ENCODE measurements at places on chromosomes 7 and 10.

DNA sequence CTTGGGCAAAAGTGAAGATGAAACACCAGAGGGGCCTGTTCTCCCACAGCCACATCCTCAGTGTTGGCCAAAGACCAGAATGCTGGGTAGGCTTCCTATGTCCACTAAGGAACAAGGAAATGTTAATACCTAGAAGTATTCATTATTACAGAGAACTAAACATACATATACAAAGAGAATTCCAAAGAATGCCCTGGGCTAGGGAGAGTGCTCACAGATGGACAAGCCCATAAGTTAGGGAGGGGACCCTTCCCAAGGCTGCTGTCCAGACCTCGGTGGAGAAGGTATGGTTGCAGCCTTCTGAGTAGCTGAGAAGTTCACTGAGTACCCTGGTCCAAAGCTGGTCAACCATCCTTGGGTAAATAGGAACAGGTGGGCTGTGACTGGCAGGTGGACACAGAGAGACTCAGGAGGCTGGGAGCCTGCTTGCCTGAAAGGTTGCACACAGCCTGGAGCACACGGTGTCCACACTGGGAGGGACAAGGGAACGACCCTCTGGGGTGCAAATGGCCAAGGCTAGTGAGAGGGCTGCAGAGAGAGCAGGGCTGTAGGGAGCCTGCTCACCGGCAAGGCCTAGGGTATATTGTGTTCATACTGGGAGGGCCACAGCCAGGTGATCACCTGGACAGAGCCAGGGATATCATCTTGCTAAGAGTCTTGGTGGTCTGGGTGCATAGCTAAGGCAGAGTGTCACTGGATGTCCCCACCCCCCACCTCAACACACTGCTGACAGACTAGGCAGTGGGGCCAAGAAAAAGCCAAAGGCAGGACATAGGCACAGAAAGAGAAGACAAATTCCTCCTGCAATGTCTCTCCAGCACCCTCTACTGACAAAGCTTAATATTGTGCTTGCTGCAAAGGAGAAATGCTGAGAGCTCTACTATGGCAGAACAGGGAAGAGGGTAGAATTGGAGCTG lies 40.3 kb downstream of the CPVL start:
- no peak for DNase-seq

GRCh38 chr7:155229548-155230168 lies 68.0 kb upstream of the INSIG1 start:
- DNase-seq: no peak

DNA sequence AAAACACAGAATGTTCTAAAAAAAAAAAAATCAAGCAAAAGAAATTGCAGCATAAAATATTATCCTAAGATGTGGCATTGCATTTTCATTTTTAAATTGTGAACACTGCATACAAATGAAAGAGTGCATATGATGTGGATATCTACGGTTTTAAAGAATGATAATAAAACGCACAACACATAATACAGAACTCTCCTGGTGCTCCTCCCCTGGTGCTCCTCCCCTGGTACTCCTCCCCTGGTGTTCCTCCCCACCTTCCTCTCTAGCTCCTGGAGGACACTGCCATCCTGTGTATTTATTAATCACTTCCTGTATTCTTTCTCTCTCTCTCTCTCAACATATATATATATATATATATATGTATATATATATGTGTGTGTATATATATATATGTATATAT lies 100.1 kb downstream of the SLC37A3 start:
- DNase-seq: no peak

- DNase-seq: no peak
Measured at GRCh38 chr7:82317257-82317721, 126.3 kb downstream of the CACNA2D1 start.

DNA sequence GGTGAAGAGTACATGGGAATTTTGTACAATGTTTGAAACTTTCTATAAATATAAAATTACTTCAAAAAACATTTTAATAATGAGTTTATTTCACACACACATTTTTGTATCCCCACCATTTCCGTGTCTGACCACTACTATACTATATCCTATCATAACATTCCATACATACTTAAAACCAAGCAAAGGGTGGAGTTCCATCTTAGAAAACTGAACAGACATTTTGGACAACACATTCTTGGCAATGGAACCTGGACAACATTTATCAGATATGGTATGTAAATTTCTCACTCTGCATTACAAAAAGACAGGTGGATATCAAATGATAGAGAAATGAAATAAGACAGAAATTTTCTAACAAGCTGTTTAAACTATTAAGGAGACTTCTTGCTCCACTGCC lies 168.9 kb downstream of the TWIST1 start:
- no peak for DNase-seq

DNA sequence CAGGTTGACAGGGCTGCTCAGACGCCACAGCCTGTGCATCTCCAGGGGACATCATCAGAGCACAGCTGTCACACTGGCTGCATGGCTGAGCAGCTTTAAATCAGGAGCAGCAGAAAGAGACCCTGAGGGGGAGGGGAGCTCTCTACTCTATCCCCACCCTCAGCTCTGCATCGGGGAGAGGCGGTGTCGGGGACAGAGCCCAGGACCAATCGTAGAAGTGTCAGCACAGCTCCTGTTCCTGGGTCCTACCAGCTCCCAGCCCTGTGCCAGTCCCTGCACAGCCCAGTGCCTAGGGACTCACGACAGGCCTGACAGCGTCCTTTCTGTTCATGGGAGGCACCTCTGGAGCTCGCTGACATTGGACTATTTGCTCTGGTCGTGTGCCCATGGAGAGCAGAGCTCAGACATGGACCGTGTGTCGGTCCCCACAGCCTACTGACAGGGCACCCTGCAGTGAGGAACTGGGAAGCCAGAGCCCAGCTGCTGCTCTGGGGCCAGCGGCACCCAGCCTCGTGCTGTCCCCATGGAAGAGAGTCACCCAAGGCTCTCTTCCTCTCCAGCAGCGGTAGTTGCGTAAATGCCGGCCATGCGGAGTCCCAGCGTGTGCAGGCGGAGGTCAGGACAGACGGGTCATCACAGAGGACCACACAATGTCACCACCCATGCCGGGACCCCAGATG lies 20.4 kb upstream of the ANTXRL start:
- DNase-seq: peak; percentile 32

GRCh38 chr10:15725603-15726002 lies 5.9 kb upstream of the ITGA8 start:
- no peak for DNase-seq

Measured in liver (tissue), 10 donors.